Mucosa of gallbladder (tissue), 1 donor: ENCODE measurements at places on chromosomes 7 and 10.
A peak's percentile ranks its signal among the peaks of the same experiment; 100 is the strongest.

- DNase-seq = no peak
Measured at GRCh38 chr7:151732834-151733592, 143.9 kb downstream of the PRKAG2 start.

- DNase-seq = no peak
Measured at GRCh38 chr7:4851459-4852422, 10.1 kb downstream of the PAPOLB start.

DNA sequence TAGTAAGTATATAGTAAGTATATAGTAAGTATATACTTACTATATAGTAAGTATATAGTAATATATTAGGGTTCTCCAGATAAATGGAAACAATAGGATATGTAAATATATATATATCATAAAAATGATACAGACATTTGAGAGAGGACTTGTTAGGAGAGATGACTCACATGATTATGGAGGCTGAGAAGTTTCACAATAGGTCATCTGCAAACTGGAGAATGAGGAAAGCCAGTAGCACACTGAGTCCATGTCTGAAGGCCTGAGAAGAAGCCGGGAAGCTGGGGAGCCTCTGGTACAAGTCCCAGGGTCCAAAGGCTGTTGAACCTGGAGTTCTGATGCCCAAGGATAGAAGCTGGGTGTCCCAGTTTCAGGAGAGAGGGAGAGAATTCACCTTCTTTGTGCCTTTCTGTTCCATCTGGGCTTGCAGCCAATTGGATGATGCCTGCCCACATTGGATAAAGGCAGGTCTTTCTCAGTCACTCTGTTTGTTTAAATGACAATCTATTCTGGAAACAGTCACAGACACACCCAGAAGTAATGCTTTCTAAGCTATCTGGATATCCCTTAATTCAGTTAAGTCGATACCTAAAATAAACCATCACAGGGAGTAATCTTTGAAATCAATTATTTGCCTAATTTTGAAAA lies 205.5 kb upstream of the CDC14C start:
- no peak for DNase-seq

DNA sequence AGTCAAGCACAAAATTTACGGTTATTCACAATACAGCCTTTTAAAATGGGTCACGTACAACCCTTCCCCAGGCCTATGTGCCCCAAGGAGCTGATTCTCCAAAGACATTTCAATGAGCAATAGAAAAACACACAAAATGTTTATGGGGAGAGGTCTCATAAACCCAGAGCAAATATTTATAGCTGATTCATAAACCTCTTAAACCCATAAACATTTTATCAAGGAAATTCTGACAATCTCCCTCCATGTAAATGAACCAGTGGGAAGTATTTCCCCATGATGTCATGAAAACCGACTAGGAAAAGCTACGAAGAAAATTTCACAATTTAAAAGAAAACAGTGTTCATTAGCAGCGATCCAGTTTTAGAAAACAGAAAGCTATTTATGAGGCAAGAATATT lies 36.0 kb downstream of the SFMBT2 start:
- DNase-seq = no peak

DNA sequence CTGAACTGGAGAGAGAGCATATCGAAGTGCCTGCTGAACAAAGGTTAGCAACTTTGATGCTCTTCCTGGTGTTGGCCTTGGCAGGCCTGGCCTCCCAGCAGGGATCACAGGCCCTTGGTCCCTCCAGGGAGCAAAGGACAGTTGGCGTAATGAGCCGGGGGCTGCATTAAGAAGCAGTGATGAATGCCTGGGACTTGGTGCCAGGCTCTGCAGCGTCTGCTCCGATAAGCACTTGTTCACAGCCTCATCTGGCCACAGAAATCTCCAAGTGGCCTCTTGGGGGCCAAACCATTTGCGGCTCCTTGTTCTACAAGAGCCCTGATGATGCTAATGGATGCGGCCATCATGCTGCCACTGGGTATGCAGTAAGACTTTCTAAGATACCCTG lies 31.8 kb downstream of the CRHR2 start:
- DNase-seq = no peak

GRCh38 chr10:125482637-125483036 lies 200.3 kb downstream of the TEX36 start:
- DNase-seq = no peak

DNA sequence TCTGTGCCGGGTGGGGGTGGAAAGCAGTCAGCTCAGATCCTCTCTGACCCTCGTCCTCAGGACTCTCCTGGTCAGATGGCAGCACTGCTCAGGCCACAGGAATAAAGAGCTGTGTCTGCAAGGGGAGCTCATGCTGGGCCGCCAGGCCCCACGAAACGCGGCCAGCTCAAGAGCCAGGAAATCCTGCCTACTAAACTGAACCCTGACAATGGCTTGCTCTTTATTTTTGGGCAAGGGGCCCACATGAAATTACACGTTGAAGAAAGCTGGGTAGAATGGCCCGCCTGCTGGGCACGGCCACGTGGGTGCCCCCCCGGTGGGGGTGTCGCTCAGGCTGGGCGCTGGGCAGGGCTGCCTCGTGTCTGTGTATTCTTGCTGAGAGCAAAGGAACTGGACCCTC lies 103.0 kb downstream of the ITIH5 start:
- DNase-seq = no peak

- no peak for DNase-seq
Measured at GRCh38 chr7:140684066-140684950, 11.6 kb downstream of the ADCK2 start.

GRCh38 chr7:11177793-11178192 lies 204.1 kb downstream of the PHF14 start:
- DNase-seq = no peak

GRCh38 chr10:3081383-3081981 lies 14.1 kb downstream of the PFKP start:
- no peak for DNase-seq

DNA sequence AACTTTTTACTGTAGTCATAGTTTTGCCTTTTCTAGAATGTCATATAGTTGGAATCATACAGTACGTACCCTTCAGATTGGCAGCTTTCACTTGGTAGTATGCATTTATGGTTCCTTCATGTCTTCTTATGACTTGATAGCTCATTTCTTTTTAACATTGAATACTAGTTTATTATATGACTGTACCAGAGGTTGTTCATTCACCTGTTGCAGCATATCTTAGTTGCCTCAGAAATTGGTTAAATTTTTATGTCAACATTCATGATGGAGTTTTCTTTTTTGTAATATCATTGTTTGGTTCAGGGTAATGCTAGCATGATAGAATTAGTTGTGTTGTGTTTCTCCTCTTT lies 94.8 kb upstream of the CDK13 start:
- no peak for DNase-seq

DNA sequence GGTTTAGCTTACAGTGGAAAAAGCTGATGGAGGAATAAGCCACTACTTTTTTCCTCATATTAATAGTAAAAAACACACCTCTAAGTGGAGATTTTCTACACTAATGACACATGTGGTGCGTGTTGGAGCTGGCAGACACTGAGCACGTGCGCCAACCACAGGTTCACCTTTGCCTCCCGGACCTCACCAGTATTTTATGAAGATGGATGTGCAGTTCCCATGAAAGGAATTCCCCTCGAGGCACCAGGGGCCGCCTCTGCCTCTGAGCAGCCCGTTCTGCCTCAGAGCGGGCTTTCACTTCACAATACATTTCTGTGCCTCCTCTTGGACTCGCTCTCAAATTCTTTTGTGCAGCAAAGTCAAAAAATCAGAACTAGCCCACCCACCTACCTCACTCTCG lies 477.5 kb upstream of the ADARB2 start:
- DNase-seq = no peak

DNA sequence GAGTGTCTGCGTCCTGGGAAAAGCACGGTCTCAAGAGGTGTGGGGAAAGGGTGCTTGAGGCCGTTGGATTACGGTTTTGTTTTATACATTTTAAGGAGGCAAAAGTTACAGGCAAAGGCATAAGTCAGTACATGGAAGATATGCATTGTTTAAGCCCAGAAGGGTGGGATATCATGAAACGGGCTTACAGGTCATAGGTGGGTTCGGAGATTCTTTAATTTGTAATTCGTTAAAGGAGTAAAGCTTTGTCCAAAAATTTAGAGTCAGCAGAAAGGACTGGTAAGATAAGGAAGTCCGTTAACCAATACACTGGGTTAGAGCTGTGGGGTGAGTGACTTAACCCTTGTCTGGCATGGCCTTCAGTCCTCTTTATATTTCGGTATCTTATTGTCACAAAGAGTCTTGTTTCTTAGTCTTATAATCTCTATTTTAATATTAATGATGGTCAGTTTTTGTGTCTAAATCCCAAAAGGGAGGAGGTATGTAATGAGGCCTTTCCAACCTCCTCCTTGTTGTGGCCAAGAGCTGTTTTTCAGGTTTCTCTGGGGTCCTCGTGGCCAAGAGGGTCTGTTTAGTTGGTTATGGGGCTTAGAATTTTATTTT lies 12.7 kb downstream of the TSPAN14 start:
- DNase-seq = no peak

DNA sequence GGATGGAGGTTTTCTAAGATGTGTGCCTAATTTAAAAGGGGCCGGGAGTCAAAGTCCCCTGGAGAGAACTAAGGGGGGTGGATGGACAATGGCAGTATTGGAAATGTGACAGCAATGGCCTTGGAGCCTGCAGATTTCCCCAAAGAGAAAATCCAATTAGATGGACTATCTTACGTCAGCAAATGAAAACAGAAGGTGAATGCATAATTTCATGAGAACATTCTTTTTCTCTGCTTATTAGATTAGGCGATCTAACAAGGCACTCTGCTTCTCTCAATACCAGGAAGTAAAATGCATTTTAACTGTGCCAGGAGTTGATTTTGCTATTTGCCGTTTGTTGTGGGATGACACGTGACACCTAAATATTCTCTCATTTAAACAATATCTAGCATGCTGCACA lies 226.6 kb downstream of the ADAM12 start:
- DNase-seq = no peak

GRCh38 chr7:143327903-143328302 lies 12.0 kb downstream of the CLCN1 start:
- DNase-seq = no peak

- no peak for DNase-seq
Measured at GRCh38 chr10:110214371-110214826, 7.0 kb downstream of the MXI1 start.

DNA sequence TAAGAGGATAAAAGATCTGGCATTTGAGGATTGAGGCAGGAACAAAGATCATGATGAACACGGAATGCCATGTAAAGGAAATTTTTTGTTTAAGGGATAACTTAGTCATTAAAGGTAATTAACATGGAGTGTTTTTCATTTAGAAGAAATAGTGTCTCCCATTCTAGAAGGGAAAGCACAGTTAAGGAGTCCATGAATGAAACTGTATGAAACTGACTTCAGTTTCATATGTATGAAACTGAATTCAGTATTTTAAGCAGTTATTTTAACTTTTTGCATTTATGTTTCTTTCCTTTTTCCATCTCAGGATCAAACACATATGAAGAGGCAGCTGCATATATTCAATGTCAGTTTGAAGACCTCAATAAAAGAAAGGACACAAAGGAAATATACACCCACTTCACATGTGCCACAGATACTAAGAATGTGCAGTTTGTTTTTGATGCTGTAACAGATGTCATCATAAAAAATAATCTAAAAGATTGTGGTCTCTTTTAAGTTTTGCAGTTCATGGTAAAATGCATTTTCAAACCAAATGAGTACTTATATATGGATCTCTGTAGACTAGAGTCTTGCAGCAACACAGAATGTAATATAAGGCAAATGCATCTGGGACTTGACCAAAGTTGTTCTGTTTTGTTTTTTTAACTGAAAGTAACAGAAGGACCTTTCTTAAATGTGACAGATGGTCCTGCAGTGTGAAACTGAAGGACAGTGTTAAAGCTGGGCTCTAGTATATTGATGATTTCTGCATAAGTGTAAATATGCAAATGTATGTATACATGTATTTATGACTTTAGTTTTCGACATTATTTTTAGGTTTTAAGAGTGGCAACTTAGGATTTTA lies 82.6 kb downstream of the GNAI1 start:
- no peak for DNase-seq

DNA sequence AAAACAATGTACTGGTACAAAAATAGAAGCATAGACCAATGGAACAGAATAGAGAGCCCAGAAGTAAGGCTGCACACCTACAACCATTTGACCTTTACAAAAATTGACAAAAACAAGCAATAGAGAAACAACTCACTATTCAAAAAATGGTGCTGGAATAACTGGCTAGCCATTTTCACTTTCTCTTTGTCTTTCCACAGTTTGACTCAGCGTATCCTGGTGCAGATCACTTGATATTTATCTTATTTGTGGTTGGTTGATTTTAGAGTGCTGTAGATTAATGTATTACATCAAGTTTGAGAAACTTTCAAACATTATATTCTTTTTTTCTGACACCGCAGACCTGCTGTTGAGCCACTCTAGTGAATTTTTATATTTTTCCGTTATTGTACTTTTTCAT lies 381.4 kb downstream of the DGKB start:
- no peak for DNase-seq

DNA sequence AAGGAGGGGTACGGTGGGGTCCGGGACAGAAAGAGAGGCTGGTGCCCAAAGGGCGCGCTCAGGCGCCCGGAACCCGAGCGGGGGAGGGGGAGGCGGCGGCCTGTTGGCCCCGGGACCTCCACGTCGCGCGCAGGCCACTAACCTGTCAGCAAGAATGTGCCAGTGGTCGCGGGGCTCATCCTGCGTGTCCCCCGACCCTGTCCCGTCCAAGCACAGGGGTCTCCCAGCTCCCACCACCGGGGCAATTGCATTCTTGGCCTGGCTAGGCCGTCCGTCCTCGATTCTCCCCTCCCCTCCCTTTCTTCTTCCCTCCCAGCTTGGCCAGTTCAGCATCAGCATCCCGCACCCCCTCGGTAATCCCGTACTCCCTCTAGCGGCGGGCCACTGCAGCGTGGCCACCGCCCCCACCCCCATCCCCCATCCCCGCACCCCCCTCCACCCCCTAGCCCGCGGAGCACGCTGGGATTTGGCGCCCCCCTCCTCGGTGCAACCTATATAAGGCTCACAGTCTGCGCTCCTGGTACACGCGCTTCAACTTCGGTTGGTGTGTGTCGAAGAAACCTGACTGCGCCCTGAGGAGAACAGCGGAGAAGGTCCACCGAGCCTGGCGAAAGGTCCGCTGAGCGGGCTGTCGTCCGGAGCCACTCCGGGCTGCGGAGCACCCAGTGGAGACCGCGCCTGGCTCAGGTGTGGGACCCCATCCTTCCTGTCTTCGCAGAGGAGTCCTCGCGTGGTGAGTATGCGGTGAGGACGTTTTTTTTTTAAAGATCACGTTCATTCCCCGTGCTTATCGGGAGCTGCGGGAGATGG lies at the start of gene SGCE:
SGCE (minus strand) TSS at position 286 of the 810 bp plus-strand sequence; CDS start at position 251, 35 bp downstream.
- peak; percentile 60 for DNase-seq

DNA sequence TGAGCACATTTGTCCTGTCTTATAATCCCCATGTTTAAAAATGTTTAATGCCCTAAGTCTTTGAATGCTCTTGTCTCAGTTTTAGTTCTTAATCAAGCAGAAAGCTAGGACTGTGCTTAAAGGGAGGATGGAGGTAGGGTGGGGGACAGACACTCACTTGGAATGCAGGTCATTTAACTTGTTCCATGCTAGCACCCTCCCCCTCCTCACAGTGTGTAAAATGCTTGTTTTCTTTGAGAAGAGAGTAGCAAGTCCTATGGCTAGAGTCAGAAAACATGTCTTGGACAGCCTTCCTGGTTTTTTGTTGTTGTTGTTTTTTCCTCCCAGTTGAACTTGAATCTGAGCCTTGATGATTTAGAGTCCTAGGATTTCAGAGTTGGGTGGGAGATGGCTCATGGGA lies 114.2 kb downstream of the PLPP4 start:
- no peak for DNase-seq

GRCh38 chr10:48289501-48290238 lies 15.2 kb upstream of the FRMPD2 start:
- DNase-seq = peak; percentile 38

GRCh38 chr10:58013406-58013805 lies 254.3 kb downstream of the IPMK start:
- no peak for DNase-seq
